GM23338 (cell line): ENCODE measurements at places on chromosomes 16 and 17. TPM values are rescaled to one million over a fixed set of nuclear protein-coding genes. Genes with fewer than 3 reads are reported as not detected.

DNA sequence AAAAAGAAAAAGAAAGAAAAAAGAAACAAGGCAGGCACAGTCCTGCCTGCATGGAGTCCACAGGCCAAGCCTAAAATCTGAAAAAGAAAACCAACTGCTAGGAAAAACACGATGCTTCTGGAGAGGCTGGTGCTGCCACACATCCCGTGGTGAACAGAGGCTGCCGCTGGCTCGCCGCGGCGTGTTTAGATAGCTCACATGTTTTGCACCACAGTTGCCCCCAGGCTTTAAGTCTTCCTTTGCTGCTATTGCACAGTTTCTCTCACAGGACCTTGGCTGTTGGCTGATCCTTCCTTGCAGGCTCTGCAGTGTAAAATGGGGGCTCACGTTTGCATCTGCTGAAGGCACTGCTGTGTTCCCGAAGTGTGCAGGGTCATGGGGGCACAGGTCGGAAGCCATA is 8.6 kb downstream of the SLC6A4 start:
- H3K27me3 ChIP-seq: 0 out of 2 replicates have a peak, but pooled peaks cover 3% of the 10 kb centered on the region
- H3K4me3 ChIP-seq: no peak overlapping the region
- no peak for DNase-seq

- peaks cover 61% of the 10 kb centered on the region for H3K27me3 ChIP-seq
- DNase-seq: peak; percentile 50
- H3K4me3 ChIP-seq: peak overlapping the region; percentile 89
These were observed 1.0 kb downstream of the SSTR2 start for GRCh38 chr17:73165616-73166404.

- H3K36me3 ChIP-seq: no peaks in the 10 kb centered on the region
- H3K27me3 ChIP-seq: no peaks in the 10 kb centered on the region
- no peak overlapping the region for H3K4me3 ChIP-seq
- no peak overlapping the region for H3K27ac ChIP-seq
These were observed 17.0 kb upstream of the BRCA1 start for GRCh38 chr17:43142153-43142552.

DNA sequence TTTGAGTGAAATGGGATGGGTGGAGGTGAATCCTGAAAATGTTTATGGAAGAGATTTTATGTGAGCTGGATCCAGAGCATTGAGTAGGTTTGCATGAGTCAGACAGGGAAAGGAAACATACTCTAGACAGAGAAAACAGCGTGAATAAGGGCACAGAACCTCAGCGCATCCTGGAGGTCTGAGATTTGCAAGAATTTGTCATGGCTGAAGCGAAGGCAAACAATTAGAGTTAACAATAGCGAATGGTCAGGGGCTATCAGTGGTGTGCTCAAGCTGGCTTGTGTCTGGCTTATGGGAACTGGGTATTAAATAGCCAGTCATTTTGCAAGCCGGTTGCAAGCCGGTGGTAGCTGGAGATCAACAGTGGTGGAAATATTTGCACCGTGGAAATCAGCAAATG is 36.4 kb downstream of the MAP2K6 start:
- no peak for DNase-seq
- peak overlapping the region; percentile 92 for H3K27ac ChIP-seq
- no peaks in the 10 kb centered on the region for H3K36me3 ChIP-seq

- H3K36me3 ChIP-seq: no peaks in the 10 kb centered on the region
- no peak for DNase-seq
- peaks cover 49% of the 10 kb centered on the region for H3K4me1 ChIP-seq
These were observed 6.3 kb downstream of the STARD3 start for GRCh38 chr17:39643271-39643670.

DNA sequence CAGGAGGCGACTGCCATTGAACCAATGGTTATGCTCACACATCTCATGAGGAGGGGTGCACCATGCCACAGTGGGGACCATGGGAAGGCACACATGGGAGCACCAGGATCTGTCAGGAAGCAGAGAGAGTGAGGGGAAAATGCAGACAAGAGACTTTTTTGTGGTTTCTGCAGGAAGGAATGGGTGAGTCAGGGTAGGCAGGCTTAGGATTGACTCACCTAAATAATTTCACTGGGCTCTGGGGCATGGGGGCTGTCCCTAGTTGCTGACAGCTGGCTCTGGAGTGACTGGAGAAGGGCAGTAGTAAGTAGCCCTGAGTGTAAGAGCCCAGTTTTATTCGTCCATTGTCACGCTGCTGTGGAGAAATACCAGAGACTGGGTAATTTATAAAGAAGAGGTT is 202.4 kb downstream of the AXIN2 start:
- H3K4me3 ChIP-seq: no peak overlapping the region
- H3K36me3 ChIP-seq: no peaks in the 10 kb centered on the region
- DNase-seq: no peak
- H3K27me3 ChIP-seq: no peaks in the 10 kb centered on the region
- H3K4me1 ChIP-seq: no peaks in the 10 kb centered on the region
- H3K27ac ChIP-seq: no peak overlapping the region

The TBX21 gene
- not detected in 2 replicates for total RNA-seq

The TBX2 gene
- total RNA-seq: not detected in 2 replicates
